RPMI7951 (cell line): ENCODE measurements at places on chromosomes 2 and 18.

- peak; percentile 15 for DNase-seq
Measured at GRCh38 chr18:8705961-8706790, 820 bp downstream of the MTCL1 start.

GRCh38 chr2:99960790-99961189, 181.6 kb downstream of the AFF3 start:
- DNase-seq = no peak

- no peak for DNase-seq
Measured at GRCh38 chr18:37235583-37235982, 330.0 kb downstream of the CELF4 start.

GRCh38 chr2:236677368-236677767, 107.7 kb downstream of the ACKR3 start:
- DNase-seq = no peak

DNA sequence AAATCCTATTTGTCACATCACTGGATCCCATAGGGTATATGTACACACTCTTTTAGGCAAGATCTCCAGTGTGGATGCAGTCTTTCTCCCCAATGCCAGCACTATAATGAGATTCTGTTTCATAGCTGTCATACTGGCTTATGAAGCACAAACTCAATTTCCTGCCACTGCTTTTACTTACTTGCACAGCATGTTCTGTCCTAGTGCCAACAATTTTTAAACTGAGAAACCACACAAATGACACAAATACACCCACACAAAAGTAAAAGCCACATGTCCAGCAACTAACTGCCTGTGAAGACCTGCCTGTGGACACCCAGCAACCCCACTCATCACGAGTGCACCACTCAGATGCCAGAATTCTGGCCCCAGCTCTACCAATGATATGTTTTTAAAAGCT, 29.6 kb upstream of the RNU4ATAC start:
- DNase-seq = peak; percentile 48

GRCh38 chr2:64325852-64326577, 127.9 kb upstream of the LGALSL start:
- DNase-seq = no peak

DNA sequence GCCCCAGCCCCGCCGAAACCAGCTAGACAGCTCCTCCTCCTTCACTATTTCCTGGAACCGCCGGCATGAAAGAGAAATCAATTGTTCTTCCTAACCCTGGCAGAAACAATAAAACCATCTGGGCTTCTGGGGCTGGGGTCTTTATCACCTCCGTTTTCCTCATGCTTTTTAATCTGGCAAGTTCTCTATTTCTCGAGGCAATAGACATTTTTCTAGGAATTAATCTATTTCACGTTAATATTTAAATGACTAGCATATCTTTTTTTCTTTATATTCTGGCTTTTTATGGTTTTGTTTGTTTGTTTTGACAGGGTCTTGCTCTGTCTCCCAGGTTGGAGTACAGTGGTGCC, 1.4 kb upstream of the KIF1A start:
- DNase-seq = no peak

- peak; percentile 84 for DNase-seq
Measured at GRCh38 chr2:26456440-26457250, 21.3 kb downstream of the OTOF start.

GRCh38 chr18:51622702-51623101, 425.2 kb upstream of the MEX3C start:
- DNase-seq = no peak
